NCI-H526 treated with DMSO at 0.1 percent for 48 hours (cell line): ENCODE measurements at places on chromosomes 11 and 22.

DNA sequence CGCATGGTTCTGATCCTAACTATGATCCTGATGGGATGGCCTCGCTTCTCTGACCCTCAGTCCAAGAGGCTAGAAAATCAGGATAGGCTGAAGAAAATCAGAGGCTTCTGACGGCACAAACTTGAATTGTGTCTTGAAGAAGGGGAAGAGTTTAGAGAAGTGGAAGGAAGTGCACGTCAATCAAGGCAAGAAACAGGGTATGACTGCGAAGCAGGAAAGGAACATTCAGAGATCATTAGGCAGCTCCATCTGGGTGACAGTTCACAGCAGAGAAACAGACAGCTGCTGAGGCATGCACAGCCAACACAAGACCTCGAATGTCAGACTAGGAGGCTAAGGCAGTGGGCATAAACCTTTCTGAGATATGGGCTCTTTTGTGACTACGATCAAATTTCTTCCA is 29.3 kb downstream of the CLPB start:
- DNase-seq: no peak

DNA sequence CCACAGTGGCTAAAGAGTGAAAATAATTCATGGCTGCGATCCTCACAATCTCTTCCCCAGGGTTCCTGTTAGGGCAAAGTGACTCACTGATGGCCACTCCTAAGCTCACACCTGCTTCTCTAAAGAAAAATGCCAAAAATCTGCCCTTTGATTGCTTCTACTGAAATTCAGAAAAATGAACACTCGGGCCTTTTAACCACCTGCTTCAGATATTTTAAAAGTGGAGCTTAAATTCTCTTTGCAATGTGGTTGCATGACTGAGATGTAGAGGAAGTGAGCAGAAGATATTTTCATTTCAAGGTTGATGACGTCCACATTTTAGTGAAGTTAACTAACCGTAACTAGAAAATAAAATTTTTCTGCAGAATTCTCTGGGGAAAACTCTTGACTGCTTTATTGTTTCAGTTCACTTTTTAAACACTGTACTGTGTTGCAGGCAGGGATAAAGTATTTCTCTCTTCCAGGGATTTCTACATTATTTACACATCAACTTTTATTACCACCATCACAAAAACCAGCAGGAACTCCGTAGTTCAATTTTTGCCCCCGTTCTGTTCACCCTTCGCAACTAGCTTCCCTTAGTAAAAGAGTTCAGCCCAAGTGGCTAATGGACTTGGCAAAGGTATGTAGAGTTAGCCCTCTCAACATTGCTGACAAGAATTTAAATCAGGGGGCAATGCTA is 8.5 kb downstream of the RAB30 start:
- DNase-seq: no peak

DNA sequence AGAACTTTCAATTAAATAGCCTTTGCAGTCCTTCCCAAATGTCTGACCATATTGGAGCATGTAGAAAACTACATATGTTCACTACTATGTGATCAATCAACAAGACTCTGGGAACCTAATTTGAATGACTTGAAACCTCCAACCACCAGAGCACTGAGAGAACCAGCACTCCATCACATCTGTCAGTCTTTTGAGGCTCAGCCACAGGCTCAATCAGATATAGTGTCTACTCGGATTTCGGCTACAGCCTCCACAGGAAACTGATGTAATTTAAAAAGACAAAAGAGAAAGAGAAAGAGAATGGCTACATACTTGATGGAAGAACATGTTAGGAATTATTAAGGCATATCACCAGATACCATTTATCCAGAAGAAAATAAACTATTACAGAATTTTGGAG is 859.0 kb downstream of the FAM181B start:
- DNase-seq: no peak

GRCh38 chr11:134037046-134037908 is 31.6 kb upstream of the JAM3 start:
- peak; percentile 86 for DNase-seq

- DNase-seq: no peak
These were observed 31.8 kb upstream of the IGSF22 start for GRCh38 chr11:18757811-18758210.

DNA sequence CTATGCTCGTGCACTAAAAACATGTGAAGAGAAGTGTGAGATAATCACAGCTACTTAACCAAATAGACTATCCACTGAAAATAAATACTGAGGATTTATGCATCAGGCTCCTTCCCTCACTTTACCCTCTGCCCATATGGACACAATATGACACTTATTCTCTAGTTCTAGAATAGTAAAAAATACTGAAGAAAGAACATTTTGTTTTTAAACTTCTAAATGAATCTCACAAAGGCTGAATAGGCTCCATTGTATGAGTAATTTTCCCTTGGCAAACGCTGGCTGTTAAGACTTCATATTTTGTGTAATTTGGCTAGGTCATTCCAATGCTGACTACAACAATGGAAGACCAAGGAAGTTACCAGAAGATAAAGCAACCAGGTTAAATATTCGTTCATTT is 9.9 kb downstream of the HPS5 start:
- no peak for DNase-seq

DNA sequence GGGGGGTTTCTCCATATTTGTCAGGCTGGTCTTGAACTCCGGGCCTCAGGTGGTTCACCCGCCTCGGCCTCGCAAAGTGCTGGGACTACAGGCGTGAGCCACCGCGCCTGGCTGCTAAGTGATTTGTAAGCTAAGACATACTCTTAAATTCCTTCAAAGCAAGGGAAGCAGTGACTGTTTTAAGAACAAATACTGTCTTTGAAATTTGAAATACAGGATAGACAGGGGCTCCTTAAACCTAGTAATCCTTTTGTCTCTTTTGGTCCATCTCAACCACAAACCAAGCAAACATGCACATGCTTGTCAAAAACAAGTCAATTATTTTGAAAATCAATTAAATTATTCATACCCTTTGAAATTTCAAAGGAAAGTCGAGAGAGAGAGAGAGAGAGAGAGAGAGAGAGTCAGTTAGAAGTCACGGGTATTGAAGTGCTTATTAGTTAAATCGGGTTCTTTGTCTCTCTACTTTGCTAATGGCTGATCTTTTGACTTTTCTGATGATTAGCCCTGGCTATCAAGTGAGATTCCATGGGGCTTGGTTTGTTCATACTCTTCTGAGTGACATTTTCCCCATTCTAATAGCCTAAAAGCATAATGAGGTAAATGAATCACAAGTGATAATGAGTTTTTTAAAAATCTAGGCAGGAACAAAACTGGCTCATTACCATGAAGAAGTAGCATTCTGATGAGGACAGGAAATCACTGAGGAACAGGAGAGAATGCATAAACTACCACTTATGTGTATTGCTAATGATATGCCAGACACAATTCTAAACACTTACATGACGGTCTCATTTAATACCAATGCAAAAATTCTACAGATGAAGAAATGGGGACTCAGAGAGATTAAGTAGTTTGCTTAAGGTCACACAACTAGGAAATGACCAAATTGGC is 48.0 kb downstream of the MCHR1 start:
- no peak for DNase-seq

GRCh38 chr22:32650553-32651345 is 150.8 kb upstream of the TIMP3 start:
- DNase-seq: no peak

DNA sequence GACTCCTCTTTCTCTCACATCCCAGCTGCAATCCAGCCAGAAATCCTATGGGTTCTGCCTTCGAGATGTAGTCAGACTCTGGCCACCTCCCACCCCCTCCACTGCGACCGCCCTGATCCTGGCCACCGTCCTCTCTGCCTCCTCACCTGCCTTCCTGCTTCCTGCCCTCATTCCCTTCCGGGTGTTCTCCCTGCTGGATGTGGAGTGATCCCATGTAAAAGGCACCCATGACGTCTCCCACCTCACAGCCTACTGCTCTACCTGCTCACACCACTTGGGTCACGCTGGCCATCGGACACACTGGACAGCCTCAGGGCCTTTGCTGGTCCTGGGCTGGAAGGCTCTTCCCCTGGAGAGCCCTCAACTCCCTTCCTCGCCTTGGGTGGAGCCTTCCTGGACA is 33.7 kb upstream of the CD5 start:
- DNase-seq: no peak

DNA sequence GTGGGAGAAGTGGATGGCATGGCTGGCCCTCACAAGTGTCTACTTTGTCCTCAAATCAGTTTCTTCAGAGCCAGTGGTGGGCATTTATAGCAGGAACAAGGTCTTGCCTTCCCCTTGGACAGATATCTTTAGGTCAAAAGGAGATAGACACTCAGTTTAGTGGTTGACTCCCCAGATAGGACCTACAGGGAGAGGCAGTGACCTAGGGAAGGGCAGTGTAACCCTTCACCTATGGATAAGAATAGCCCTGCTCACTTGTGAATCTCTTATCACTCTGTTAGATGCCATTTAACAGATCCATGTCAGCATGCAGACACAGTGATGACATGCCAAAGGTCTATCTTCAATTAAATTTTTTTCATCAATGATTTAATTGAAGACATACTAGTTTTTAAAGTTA is 11.0 kb downstream of the BCO2 start:
- no peak for DNase-seq

DNA sequence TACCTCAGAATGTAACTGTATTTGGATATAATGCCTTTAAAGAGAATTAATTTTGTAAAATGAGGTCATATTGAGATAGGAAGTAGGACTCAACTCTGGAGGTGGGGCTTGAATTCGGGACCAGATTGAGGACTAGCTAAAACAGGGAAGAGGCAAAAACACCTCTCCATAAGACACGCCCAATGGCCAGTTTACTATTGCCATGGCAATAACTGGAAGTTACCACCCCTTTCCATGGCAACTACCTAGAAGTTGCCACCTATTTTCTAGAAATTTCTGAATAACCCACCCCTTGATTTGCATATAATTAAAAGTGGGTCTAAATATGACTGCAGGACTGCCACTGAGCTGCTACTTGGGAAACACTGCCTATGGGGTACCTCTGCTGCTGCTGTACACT is 206.4 kb downstream of the TTC28 start:
- DNase-seq: no peak

DNA sequence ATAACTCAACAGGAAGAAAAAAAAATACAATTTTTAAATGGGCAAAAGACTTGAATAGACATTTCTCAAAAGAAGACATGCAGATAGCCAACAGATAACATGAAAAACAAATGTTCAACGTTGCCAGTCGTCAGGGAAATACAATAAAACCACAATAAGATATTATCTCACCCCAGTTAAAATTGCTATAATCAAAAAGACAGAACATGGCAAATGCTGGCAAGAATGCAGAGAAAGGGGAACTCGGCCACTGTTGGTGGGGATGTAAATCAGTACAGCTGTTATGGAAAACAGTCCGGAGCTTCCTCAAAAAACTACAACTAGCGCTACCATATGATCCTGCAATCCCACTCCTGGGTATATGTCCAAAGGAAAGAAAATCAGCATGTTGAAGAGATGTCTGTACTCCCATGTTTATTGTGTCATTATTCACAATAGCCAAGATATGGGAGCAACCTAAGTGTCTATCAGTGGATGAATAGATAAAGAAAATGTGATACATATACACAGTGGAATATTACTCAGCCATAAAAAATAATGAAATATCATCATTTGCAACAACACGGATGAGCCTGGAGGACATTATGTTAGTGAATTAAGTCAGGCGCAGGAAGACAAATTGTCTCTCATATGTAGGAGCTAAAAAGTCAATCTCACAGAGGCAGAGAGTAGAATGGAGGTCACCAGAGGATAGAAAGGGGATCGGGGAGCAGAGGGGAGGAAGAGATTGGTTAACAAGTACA is 12.2 kb upstream of the CYTH4 start:
- peak; percentile 20 for DNase-seq

DNA sequence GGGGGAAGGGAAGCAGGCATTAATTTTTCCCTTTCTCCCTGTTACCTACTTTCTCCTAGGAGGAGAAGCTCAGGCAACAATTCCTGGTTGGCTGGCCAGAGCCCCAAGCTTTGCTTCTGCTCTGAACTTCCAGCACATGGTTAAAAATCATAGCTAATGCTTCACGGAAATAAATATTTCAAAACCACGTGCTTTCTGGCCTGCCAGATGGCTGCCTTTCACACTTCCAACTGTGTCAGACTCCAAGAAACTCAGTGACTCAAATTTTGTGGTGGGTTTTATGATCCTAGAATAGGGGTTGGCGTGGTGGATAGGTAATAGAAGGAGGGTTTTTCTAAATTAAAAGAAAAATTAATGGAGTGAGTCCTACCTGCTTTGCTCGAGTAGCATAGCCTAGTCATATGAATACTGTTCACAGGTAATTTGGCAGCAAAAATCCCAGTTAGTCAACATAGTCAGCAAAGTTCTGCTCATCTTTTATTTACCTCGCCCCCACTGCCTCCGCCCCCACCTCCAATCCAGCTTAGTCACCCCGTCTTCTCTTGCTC is 58.6 kb downstream of the SC5D start:
- DNase-seq: no peak

DNA sequence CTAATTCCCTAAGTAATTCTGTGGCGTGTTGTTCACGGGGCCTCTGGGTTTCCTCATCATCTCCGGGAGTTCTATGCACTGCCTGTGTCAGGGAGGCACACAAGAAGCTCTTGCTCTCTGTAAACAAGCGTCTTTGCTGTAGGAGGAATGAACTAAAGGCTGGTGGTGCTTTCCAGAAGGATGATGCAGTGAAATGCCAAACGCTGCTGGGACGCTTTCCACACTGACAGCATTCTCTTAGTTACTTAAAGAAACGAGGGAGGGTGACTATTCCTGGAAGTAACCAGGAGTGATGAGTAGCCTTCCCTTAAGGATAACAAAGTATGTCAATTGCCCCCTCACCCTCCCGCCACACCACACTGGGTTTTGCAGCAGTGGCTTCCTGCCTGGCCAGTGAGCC is 38.5 kb upstream of the NUP50 start:
- no peak for DNase-seq

DNA sequence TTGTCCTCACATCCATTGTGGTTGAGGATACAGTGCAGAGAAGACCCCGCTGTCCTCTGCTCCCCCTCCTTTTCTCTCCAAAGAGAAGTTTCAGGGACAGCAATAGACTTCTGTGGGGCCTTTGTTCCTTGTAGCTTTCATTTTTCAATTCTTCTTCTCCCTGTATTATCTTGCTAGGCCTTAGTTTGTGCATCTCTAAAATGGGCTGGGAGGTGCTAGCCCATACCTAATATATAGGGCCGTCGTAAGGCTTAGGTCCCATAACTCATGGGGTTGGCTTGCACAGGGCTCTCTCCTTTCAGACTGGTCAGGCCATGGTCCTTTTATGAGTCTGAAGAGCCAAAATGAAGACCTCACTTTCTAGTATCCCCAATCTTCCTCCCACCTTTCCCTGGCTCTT is 33.0 kb downstream of the ZBTB16 start:
- no peak for DNase-seq

- DNase-seq: no peak
These were observed 6.0 kb downstream of the CCDC157 start for GRCh38 chr22:30362651-30363281.

DNA sequence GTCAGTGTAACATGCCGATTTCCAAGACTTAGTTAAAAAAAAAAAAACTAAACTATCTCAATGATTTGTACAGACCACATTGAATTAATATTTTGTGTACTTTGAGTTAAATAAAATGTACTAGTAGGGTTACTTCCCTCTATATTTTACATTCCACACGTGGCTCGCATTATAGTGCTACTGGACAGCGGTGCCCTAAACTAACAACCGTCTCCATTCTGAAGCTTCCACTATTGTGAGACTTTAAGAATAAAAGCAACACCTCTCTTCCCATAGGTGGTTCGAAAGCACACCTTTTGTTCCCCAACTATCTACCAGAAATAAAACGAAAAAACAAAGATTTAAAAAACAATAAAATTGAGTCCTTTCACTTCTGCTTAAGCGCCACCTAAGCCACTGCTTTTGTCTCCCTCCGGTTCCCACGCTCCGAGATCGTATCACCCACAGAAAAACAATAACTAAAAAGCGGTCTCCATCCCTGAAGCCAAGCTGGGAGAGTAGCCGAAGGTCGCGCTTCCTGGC is 380 bp upstream of the TTC17 start:
- no peak for DNase-seq
